Progenitor cell of endocrine pancreas (in vitro differentiated cells): ENCODE measurements at places on chromosomes 4 and X. TPM values are rescaled to one million over a fixed set of nuclear protein-coding genes. Genes with fewer than 3 reads are reported as not detected.

GRCh38 chrX:17826609-17827496 is 34.2 kb downstream of the RAI2 start:
- H3K4me1 ChIP-seq = no peaks in the 10 kb centered on the region
- H3K4me3 ChIP-seq = no peak overlapping the region
- no peaks in the 10 kb centered on the region for H3K27me3 ChIP-seq
- no peak overlapping the region for H3K27ac ChIP-seq

DNA sequence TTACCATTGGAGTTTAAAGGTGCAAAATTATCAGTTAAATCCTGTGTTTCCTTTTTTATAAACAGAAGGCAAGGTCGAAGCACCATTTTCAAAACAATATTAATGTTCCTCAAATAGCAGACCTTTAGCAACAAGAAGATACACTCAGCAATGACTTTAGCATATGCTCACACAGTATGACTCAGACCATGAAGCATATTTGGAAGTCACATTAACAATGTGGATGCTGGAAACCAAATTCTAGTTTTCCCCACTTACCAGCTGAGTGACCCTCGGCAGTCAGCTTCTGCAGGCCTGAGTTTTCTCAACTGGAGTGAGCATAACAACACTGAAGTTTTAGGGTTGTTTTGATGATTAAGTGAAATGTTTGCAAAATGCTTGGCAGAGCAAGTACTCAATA is 130.5 kb downstream of the ANK2 start:
- no peaks in the 10 kb centered on the region for H3K36me3 ChIP-seq
- H3K27ac ChIP-seq = no peak overlapping the region
- no peak for DNase-seq
- no peak overlapping the region for H3K4me3 ChIP-seq

DNA sequence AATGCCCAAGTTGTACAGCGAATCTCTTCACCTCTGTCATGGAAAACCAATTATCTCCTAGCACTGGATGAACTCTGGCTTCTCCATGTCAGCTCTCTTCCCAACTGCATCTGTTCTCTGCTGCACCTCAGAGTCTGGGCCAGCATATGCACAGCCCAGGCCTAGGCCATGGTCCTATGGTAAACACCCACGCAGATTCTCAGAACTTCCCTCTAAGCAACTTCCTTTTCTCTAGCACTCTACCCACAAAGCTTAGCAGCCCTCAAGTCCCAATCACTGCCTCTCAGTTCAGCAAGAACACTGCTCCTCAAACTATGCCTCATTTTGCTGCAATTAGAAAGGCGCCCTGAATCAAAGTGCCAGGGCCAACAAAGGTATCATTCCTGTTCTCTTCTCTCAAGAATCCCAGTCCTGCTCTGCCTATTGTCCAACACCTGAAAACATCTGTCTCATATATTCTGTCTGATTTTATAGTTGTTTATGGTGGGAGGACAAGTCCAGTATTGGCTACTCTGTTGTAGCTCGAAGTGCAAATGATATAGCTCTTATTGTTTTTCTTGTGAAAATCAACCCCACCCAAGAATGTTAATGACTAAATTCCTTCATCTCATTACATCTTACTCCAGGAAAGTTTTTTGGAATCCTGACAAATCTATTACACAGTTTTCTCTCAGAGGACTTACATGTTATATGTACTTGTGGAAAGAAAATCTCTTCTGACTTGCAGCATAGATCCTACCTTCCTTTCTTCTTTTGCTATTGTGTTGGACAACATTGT is 85.4 kb downstream of the DCHS2 start:
- H3K4me3 ChIP-seq = no peak overlapping the region
- H3K36me3 ChIP-seq = no peaks in the 10 kb centered on the region
- no peak overlapping the region for H3K27ac ChIP-seq

GRCh38 chr4:32841217-32841616 is 2121.0 kb downstream of the PCDH7 start:
- no peaks in the 10 kb centered on the region for H3K36me3 ChIP-seq
- H3K27ac ChIP-seq = no peak overlapping the region
- no peak overlapping the region for H3K4me3 ChIP-seq
- H3K27me3 ChIP-seq = no peaks in the 10 kb centered on the region

- H3K36me3 ChIP-seq = no peaks in the 10 kb centered on the region
- DNase-seq = no peak
- H3K27me3 ChIP-seq = no peaks in the 10 kb centered on the region
- no peak overlapping the region for H3K4me3 ChIP-seq
These were observed 92.7 kb downstream of the USP46 start for GRCh38 chr4:52566136-52567031.

- no peak overlapping the region for H3K27ac ChIP-seq
- no peak overlapping the region for H3K4me3 ChIP-seq
- peaks cover 15% of the 10 kb centered on the region for H3K36me3 ChIP-seq
- H3K4me1 ChIP-seq = peaks cover 2% of the 10 kb centered on the region
These were observed 43.3 kb downstream of the DHRSX start for GRCh38 chrX:2457289-2458133.

DNA sequence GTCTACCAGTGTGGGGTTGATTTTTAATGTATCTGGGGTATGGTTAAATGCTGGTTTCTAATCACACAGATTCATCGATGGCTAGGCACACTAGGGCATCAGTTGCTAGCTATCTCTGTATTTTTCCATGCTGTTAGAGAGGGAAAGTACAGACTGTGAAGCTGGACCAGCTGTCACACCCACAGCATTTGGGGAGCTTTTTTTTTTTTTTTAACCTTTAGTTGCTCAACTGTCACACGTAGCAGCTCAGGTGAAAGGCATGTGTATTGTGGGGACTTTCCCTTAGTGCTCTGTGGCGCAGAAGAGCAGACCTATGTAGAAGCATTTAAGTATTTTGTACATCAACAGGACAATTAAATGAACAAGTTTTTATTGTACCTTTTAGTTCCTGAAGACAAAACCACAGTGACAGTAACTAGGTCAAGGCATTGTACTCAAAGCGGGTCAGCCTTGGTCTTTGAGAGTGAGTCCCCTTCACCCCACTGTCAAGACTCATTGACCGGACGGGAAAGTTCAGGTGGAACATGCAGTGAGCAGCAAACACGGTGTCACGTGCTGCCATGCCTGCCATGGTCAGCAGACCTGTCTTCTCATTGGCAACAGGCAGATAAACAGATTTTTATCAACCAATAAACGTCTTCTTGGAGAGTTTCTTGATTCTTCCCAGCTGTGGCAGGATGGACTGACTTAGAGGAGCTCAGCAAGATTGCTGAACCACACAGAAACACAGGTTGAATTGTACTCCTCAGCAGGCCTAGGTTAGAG is 65.3 kb downstream of the CASP3 start:
- H3K36me3 ChIP-seq = no peaks in the 10 kb centered on the region
- H3K27ac ChIP-seq = no peak overlapping the region
- no peak overlapping the region for H3K4me3 ChIP-seq
- H3K27me3 ChIP-seq = no peaks in the 10 kb centered on the region
- no peak for DNase-seq

DNA sequence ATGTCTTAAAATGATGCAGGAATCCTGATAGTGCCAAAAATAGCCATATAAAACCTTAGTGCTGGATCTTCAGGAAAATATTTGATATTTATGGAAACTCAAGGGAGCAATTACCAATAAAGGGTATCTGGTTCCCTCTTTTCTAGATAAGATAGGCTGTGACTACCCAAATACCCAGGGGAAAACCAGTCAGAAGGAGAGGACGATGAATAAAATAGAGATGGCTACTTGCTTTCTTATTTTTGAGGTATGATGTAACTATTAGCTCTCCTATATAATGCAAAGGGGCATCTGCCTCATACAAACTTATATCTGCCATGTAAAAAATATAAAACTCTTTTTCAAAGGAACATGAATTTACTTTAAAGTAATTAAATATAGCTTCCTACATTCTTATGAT is 23.4 kb upstream of the COX18 start:
- H3K27me3 ChIP-seq = no peaks in the 10 kb centered on the region
- H3K36me3 ChIP-seq = peaks cover 21% of the 10 kb centered on the region
- no peak overlapping the region for H3K4me3 ChIP-seq
- DNase-seq = no peak
- H3K4me1 ChIP-seq = no peaks in the 10 kb centered on the region

DNA sequence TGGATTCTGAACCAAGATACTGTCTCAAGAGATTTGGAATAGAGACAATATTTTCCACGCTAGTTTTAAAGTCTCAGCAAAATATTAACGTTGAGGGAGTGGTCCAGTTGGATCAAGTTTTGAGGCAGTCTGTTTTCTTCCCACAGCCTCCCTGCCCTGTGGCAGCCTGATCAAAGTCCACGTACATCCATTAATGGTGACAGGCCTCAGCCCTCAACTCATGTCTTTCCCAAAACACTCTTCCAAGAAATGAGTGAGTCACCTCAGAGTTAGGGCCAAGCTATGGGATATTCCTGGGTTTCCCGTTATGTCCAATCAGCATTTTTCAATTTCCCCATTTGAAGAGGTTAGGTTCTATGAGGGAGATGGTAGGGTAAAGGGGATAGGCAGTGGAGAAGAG is 28.5 kb downstream of the EGFL6 start:
- DNase-seq = no peak
- no peak overlapping the region for H3K4me3 ChIP-seq
- no peak overlapping the region for H3K27ac ChIP-seq
- peaks cover 1% of the 10 kb centered on the region for H3K4me1 ChIP-seq

DNA sequence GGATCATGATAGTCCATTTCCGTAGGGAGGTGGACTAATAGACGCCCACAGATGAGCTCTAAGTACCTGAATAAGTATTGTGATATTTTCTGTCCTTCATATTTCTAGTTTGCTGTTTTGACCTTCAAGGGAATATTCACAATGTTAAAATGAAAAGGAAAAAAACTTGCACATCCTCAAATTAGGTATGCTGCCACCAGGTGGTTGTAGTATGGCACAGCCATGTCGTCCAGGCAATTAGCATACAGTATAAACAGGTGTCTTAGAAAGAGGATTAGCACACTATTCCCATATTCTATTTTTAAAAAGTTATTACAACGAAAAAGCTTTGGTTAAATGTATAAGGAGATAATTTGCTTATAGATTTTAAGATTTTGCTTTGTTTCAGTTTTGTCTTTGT is 802.0 kb downstream of the RPA4 start:
- no peak overlapping the region for H3K4me3 ChIP-seq
- peaks cover 6% of the 10 kb centered on the region for H3K4me1 ChIP-seq
- no peaks in the 10 kb centered on the region for H3K36me3 ChIP-seq
- no peaks in the 10 kb centered on the region for H3K27me3 ChIP-seq

DNA sequence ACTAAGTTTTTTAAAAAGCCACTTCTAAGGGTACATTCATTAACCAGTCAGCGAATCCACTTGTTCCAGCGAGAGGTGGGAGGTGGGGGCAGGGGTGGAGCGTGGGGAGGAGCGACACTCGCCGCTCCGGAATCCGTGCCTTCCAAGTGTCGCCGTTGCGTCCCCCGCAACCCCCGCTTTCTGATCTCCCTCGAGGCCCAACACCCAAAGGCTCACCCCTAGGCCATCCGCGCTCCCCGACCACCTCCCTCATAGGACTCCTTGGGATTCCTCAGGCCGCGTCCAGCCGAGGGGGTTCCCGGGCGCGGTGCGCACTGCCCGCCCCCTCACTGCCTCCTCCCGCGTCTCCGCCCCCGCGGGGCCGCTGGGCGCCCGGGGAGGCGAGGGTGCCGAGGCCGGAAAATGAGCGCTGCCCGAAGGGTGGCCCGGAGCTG is 108.1 kb upstream of the STOX2 start:
- peaks cover 19% of the 10 kb centered on the region for H3K4me1 ChIP-seq
- no peaks in the 10 kb centered on the region for H3K27me3 ChIP-seq
- DNase-seq = peak; percentile 35
- peak overlapping the region; percentile 80 for H3K27ac ChIP-seq
- H3K36me3 ChIP-seq = peaks cover 2% of the 10 kb centered on the region

GRCh38 chr4:138177278-138177968 is 64.7 kb downstream of the SLC7A11 start:
- H3K36me3 ChIP-seq = peaks cover 5% of the 10 kb centered on the region
- H3K27ac ChIP-seq = no peak overlapping the region
- no peak overlapping the region for H3K4me3 ChIP-seq
- DNase-seq = no peak

GRCh38 chr4:26020881-26021280 is 106.9 kb downstream of the SMIM20 start:
- no peaks in the 10 kb centered on the region for H3K36me3 ChIP-seq
- no peak overlapping the region for H3K4me3 ChIP-seq
- peak overlapping the region; percentile 44 for H3K27ac ChIP-seq
- peaks cover 41% of the 10 kb centered on the region for H3K4me1 ChIP-seq
- no peak for DNase-seq

GRCh38 chr4:81052119-81053068 is 21.9 kb downstream of the BMP3 start:
- H3K36me3 ChIP-seq = no peaks in the 10 kb centered on the region
- no peak overlapping the region for H3K4me3 ChIP-seq
- H3K4me1 ChIP-seq = peaks cover 1% of the 10 kb centered on the region
- peak; percentile 68 for DNase-seq
- H3K27ac ChIP-seq = peak overlapping the region; percentile 49
- peaks cover 22% of the 10 kb centered on the region for H3K27me3 ChIP-seq

DNA sequence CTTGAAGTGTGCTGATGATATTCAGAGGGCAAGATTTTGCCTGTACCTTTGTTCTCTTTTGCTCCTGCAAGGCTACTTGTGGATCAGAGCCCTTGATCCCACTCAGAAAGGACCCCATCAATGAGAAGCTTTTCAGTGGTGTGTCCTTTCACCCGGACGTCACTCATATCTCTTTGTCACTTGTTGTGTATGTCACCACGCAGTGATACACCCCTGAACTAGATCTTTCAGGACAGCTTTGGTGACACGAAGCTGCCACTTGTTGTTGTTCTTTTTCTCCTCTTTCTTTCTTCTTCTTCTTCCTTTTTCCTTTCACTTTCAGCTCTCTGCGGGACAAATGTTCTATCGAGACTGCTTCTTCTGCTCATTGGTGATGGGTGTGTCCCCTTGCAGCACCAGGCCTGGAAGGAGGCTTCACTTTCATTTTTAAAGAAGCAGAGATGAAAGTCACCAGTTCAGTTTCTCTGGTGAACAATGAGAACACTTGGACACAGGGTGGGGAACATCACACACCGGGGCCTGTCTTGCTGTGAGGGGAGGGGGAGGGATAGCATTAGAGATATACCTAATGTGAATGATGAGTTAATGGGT is 83.6 kb downstream of the NBDY start:
- DNase-seq = no peak
- peaks cover 16% of the 10 kb centered on the region for H3K4me1 ChIP-seq
- peaks cover 14% of the 10 kb centered on the region for H3K36me3 ChIP-seq
- peak overlapping the region; percentile 68 for H3K27ac ChIP-seq
- no peak overlapping the region for H3K4me3 ChIP-seq

- H3K4me1 ChIP-seq = peaks cover 13% of the 10 kb centered on the region
- peaks cover 8% of the 10 kb centered on the region for H3K36me3 ChIP-seq
- no peaks in the 10 kb centered on the region for H3K27me3 ChIP-seq
- DNase-seq = no peak
These were observed 35.8 kb downstream of the BCOR start for GRCh38 chrX:40061871-40062524.

NPY5R gene
- 1.1 and 1.5 TPM in 2 replicates for total RNA-seq

MAGEA12 gene
- total RNA-seq = not detected in 2 replicates

ETDB gene
- not detected in 2 replicates for total RNA-seq

GPC3 gene
- total RNA-seq = 197 and 259 TPM in 2 replicates

GUCY1B1 gene
- 1.5 and 1.9 TPM in 2 replicates for total RNA-seq

C4orf54 gene
- not detected in 2 replicates for total RNA-seq

ASB12 gene
- 0.22 and 0.47 TPM in 2 replicates for total RNA-seq

FAM184B gene
- 0.17 and 0.20 TPM in 2 replicates for total RNA-seq

GC gene
- 154 and 168 TPM in 2 replicates for total RNA-seq

TMEM154 gene
- total RNA-seq = 0.46 and 0.53 TPM in 2 replicates

SMARCAD1 gene
- total RNA-seq = 74.9 and 75.1 TPM in 2 replicates

ZDHHC15 gene
- total RNA-seq = 2.3 and 2.7 TPM in 2 replicates
